ENCODE measurements at places on chromosomes 1 and 21.

DNA sequence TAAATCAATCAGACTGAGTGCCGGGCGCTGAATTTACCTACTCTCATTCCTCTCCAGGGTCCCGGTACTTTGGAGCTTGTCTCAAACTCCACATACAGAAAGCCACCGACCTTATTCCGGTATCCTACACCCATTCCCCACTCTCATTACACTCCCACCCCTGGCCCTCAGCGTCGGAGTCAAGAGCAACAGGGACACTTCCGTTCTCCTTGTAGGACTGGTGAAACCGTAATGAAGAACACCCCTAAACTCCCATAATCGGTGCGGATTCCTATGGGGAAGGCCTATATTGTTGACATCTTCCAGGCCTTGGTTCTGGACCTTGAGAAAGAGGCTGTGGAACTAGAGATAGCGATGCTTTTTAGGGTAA lies 798 bp downstream of the ZBED6 start:
- DNase-seq, result peak; percentile 22

- DNase-seq, result no peak
These were observed 29.6 kb upstream of the PLA2G4A start for GRCh38 chr1:186798960-186799688.

- no peak for DNase-seq
These were observed 335.0 kb upstream of the GREM2 start for GRCh38 chr1:240946926-240947325.

- peak; percentile 76 for DNase-seq
These were observed 710 bp upstream of the SLC30A1 start for GRCh38 chr1:211579440-211580302.

DNA sequence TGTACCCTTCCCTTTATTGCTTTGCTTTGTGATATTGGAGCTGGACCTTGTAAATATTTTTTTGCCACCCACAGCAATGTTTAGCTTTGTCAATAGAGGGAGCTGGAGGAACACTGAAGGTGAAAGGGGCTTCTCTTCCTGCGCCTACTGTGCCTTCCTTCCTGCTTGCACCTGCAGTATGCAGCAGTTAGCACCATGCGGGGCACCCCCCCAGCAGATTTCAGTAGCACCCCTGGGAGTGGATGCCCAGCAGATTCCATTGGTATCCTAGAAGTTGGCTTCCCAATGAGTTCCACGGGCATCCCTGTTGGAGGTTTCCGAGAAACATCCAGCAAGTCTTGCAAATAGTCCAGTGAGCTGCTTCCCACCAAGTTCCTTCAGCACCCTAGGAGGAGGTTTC lies 25.6 kb downstream of the S100A10 start:
- peak; percentile 50 for DNase-seq

GRCh38 chr1:234913278-234913649 lies 215.4 kb downstream of the TOMM20 start:
- DNase-seq, result no peak

- DNase-seq, result peak; percentile 45
These were observed 18.8 kb downstream of the KIF26B start for GRCh38 chr1:245173446-245174211.

DNA sequence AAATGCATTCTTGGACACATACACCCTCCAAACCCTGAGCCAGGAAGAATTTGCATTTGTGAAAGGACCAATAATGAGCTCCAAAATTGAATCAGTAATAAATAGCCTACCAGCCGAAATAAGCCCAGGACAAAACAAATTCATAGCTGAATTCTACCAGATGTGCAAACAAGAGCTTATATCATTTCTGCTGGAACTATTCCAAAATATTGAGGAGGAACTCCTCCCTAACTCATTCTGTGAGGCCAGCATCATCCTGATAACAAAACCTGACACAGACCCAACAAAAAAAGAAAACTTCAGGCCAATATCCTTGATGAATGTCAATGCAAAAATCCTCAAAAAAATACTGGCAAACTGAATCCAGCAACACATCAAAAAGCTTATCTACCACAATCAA lies 6.7 kb downstream of the SPRR2E start:
- no peak for DNase-seq
